ENCODE measurements at places on chromosomes 7 and 10.

DNA sequence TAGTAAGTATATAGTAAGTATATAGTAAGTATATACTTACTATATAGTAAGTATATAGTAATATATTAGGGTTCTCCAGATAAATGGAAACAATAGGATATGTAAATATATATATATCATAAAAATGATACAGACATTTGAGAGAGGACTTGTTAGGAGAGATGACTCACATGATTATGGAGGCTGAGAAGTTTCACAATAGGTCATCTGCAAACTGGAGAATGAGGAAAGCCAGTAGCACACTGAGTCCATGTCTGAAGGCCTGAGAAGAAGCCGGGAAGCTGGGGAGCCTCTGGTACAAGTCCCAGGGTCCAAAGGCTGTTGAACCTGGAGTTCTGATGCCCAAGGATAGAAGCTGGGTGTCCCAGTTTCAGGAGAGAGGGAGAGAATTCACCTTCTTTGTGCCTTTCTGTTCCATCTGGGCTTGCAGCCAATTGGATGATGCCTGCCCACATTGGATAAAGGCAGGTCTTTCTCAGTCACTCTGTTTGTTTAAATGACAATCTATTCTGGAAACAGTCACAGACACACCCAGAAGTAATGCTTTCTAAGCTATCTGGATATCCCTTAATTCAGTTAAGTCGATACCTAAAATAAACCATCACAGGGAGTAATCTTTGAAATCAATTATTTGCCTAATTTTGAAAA, 205.5 kb upstream of the CDC14C start:
- DNase-seq: no peak

GRCh38 chr10:34766266-34766600, 48.9 kb downstream of the PARD3 start:
- DNase-seq: no peak

DNA sequence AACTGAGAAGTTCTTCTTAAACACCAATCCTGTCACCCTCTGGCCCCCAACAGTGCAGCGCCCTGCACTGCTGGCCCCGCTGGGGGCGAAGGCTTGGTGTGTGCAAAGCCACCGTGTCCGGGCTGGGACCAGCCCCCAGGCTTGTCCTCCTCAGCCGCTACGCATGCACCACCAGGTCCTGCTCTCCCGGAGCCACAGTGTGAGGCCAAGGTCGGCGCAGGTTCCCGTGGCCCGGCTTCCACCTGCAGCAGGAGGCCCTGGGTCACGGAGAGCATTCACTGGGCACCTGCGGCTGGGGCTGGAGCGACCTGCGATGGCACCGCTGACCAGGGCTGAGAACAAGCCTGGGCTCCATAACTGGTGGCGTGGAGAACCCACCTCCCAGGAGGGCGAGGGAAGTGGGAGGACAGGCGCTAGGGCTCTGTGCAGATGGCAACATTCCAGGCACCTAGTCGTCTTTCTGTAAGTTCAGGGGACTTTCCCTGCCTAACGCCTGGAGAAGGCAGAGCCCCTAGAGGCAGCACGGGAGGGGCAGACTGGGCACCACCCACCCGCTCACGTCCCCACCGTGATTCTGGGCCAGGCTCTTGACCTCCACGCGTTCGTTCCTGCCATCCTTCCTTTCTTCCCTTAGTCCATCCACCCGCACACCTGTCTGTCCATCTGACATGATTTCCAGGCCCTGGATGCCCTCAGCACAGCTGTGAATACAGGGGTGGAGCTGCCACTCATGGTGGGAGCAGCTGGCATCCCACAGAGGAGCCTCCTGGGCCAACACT, 271.6 kb downstream of the ELFN1 start:
- no peak for DNase-seq

GRCh38 chr10:35341521-35341920, 5.2 kb downstream of the CCNY start:
- no peak for DNase-seq

GRCh38 chr10:104456802-104457542, 103.3 kb downstream of the CFAP58 start:
- DNase-seq: no peak
